ENCODE measurements at places on chromosomes 7 and 10.
A peak's percentile ranks its signal among the peaks of the same experiment; 100 is the strongest.

DNA sequence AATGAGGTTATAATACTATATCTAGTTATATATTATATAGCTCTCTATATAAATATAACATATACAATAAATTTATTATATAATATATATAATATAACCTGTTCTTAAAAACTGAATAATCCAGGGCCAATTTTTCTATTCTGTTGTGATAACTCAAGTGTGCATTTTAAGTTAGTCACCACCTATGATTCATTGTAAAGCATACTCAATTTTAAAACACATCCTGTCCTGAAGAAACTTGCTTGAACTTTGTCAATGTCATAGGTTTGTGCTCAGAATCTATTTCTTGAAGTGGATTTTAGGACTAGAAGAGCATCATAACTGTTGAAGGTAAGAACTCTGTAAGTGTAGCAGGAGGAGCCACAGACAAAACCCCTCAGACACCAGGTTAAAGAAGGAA, 1209.8 kb downstream of the REEP3 start:
- DNase-seq = no peak

GRCh38 chr10:60654813-60655464, 123.3 kb upstream of the CDK1 start:
- no peak for DNase-seq

GRCh38 chr7:121300685-121301420, 27.9 kb upstream of the WNT16 start:
- DNase-seq = no peak

DNA sequence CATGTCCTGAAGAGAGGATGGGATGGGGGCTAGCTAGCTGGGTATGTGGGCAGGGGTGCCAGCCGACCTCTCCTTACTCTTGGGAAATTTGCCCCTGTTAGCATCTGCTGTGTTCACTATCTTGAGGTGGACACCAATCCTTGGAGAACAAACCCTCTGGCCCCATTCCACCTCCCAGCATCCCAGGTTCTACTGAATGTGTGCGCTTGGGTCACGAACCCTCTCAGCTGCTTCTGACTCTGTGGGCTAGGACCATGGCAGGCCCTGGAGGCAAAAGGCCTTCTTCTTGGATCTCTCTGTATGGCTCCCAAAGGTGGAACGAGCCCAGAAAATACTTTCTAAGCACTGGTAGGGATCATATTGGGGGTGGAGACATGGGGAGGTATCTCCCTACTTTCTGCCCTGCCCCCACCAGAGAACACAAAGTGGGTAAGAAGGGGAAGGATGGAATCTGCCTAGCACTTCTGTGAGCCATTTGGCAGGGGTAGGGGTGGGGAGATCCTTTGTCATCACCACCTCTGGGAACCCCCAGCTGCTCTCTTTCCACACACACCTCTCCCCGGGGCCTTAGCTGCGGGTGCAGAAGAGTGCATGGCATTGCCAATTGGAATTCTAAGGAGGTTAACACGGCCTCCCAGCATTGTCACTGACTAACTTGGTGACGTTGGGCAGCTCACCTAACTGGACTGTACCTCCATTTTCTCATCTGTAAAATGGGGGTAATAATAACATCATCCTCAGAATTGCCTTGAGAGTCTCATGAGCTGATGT, 7.7 kb downstream of the UNC5B start:
- no peak for DNase-seq

- DNase-seq = no peak
These were observed 528 bp upstream of the TNRC18 start for GRCh38 chr7:5423976-5424748.

DNA sequence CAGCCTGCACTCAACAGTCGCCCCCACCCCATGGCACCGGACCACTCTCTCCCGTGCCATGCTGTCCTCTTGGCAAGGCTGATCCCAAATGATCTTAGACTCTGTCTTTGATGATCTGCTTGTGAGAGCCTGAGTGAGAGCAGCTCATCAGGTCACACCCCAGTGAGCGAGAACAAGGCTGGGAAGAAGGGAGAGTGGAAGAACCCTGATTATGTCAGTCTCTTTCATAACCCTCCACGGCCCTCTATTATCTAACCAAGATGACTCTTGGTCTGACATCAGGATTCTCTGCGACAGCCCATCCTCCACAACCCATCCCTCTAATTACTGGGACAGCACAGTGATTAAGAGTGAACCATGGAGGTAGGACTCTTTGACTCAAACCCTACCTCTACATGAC, 53.1 kb upstream of the C7orf33 start:
- DNase-seq = no peak

DNA sequence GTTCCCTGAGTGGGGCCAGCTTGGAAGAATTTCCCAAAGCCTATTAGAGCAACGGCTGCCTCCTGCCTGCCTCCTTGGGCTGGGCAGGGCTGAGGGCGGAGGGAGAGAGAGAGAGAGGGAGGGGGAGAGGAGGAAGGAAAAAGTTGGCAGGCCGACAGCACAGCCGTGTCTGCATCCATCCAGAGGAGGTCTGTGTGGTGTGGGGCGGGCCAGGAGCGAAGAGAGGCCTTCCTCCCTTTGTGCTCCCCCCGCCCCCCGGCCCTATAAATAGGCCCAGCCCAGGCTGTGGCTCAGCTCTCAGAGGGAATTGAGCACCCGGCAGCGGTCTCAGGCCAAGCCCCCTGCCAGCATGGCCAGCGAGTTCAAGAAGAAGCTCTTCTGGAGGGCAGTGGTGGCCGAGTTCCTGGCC, at the start of gene AQP1:
TSS of gene AQP1 (plus strand) at position 293 of the 409 bp plus-strand sequence. CDS start at position 350, 57 bp downstream.
- DNase-seq = no peak

DNA sequence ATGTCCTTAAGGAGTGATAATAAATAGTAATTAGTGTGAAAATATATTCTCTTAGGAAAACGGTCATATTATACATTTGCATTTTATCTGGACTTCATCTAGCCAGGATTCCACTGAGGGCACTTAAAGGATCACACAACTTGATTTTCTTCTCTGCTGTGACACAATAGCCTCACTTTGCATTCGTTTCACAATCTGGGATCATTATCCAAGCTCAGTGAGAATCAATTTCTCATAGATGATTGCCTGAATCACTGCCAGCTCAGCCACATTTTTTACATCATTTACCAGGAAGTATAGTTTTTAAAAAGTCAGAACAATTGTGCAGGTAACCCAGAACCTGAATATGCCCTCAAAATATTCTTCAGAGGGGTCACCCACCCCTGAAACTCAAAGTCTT, 68.9 kb downstream of the PTPRZ1 start:
- no peak for DNase-seq

DNA sequence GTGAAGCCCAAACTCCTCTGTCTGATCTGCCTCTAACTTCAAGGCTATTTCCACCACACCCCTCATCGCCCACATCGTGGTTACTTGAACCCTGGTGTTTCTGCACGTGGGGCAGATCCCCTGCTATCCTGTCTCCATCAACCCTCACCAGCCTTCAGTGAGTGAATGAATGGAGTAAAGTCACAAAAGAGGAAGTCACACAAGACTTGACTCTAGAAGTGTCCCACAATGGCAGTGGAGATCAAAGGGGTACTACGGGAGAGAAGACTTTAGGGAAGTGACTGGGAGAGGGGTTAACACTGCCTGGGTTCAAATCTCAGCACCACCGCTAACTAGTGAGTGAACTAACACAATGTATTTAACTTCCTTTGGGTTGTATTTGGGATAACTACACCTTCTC, 85.9 kb downstream of the COBL start:
- DNase-seq = no peak

- DNase-seq = no peak
These were observed 669.4 kb downstream of the NXPH1 start for GRCh38 chr7:9102846-9103245.

DNA sequence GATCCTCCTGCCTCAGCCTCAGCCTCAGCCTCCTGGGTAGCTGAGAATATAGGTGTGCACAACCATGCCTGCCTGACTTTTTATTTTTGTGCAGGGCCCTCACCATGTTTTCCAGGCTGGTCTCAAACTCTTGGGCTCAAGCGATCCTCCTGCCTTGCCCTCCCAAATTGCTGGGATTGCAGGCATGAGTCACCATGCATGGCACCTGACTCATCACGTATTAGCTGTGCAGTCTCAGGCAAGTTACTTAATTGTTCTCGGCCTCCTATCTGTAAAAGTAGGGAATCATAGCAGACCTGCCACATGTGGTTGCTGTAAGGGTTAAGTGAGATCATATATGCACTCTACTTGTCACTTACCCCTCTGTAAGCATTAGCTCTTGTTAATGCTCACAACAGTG, 117.2 kb downstream of the ANLN start:
- no peak for DNase-seq

GRCh38 chr7:29146888-29147609, 712 bp upstream of the CPVL start:
- no peak for DNase-seq

DNA sequence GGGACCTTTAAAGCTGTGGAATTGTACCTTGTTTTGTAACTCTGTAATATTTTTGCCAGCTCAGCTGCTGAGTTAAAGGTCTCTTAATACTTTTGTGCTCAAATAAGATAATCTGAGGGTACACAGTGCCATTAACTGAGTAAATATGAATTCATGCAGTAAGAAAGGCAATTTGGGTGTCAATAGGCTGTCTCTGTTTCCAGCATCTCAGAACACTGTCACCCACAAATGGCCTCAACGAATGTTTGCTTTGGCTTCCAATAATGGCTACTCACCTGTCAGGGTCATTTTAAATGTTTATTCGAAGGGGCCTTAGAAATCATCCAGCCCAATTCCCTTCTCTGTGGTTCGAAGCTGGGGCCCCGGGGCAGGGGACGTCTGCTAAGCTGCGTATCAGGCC, 225.4 kb downstream of the ZMYND11 start:
- DNase-seq = no peak

DNA sequence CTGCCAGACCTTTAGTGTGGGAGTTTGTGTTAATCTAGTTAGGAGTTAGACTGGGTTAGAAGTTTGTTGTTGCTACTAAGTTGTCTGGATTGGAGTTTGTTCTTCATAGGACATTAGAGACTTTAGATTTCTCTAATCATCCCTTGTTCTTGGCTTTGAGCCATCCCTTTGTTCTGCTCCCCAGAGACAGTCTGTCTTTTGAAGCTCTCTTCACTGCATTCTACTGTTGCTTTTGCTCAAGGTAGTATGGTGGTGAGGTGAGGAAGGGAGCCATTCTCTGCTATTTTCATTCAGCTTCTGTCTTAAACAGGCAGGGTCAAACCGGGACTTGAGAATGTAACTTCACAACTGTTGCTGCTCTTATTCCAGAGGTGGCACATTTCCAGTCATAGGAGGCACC, 10.4 kb upstream of the TARP start:
- no peak for DNase-seq

GRCh38 chr7:86148501-86148900, 495.2 kb upstream of the GRM3 start:
- no peak for DNase-seq

DNA sequence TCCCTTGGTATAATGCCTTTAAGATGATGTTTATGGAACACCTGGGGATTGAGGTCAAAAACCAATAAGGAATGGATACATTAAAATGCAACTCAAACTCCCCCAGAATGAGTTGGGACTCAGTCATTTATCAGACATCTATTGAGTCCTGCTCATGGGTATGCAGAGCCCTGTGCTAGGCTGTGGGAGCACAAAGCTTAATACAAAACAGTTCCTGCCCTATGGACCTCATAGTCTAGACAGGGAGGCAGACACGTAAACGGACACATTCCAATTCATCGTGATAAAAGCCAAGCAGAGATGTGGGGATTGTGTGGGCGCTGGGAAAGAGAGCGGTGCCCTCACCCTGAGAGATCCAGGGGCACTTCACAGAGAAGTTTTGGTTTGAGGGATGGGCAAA, 181.7 kb downstream of the PTEN start:
- no peak for DNase-seq

- no peak for DNase-seq
These were observed 73.1 kb downstream of the CD36 start for GRCh38 chr7:80711531-80711930.

DNA sequence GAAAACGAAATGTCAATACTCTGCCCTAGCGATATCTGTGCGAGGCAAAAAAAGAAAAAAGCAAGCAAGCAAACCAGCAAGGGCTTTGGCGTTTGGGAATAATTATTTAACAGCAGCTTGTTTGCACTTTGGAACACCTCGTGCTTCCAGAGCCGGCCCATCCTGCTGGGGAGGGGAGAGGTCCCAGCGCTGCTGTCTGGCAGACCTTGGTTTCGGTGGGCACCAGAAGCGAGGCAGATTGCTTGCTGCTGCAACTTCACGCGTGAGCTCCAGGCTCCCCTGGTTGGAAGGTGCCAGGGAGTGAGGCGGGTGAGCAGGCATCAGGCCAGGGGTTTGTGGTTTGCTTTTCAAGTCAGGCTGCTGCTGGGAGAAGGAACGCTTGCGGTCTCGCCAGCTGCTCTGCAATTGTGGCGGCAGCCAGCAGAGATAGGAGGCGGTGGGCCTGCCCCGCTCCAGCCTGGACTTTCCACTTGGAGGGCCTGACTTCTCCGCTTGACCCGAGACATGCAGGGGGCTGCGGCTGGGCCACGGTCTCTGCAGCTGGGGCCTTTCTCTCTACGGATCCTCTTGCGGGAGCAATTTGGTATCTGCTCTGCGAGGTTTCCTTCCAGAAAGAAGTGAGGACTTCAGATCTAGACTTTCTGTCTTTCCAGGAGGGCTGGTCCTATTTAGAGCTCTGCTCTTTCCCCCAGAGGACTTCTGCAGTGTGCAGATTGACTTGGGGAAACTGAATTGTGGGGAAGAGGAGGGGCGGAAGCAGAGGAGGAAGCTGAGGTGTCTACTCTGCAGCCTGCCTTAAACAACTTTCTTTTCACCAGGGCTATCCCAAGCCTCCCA, 131.4 kb downstream of the PRPF18 start:
- peak; percentile 20 for DNase-seq

DNA sequence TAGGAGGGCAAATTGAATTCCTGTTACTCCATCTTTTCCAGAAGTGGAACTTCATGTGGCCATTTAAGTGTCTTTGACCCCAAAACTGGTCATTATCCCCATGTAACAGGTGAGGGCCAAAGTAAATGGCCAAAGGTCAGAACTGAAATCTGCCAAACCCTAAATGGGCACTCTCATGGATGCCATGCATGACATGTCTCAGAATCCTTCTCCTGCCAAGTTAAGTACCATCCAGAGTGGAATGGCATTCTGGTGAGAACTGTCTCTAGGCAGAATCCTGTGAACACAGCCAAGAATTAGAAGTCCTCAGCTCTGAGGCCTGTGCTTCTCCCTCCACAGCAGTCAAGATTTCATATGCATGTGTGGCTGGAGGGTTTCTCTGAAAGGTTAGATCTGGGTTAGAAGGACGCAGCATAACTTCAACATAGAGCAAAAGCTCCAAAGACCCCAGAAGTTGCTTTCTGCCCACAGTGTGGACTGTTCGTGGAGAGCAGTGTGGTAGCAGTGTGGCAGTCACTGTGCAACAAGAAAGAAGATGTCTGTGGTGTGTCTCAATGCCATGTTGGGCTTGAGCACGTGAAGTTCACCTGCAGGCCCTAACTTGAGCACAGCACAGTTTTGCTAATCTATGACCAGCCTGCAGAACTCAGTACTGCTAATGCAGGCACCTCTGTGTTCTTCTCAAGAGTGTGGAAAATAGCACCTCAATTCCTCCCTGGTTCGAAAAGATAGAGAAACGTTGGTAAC, 121.3 kb downstream of the ADCY1 start:
- DNase-seq = no peak

GRCh38 chr10:96890172-96890513, 58.0 kb downstream of the LCOR start:
- no peak for DNase-seq

GRCh38 chr7:117323851-117324711, 1.2 kb upstream of the WNT2 start:
- DNase-seq = no peak

GRCh38 chr10:79055100-79055782, 13.5 kb upstream of the ZMIZ1 start:
- DNase-seq = no peak

- no peak for DNase-seq
These were observed 105.4 kb upstream of the FAM133B start for GRCh38 chr7:92695308-92696261.
